ENCODE measurements at places on chromosomes 7 and 10.

GRCh38 chr7:155998766-155999630 is 186.7 kb upstream of the SHH start:
- no peak for DNase-seq

DNA sequence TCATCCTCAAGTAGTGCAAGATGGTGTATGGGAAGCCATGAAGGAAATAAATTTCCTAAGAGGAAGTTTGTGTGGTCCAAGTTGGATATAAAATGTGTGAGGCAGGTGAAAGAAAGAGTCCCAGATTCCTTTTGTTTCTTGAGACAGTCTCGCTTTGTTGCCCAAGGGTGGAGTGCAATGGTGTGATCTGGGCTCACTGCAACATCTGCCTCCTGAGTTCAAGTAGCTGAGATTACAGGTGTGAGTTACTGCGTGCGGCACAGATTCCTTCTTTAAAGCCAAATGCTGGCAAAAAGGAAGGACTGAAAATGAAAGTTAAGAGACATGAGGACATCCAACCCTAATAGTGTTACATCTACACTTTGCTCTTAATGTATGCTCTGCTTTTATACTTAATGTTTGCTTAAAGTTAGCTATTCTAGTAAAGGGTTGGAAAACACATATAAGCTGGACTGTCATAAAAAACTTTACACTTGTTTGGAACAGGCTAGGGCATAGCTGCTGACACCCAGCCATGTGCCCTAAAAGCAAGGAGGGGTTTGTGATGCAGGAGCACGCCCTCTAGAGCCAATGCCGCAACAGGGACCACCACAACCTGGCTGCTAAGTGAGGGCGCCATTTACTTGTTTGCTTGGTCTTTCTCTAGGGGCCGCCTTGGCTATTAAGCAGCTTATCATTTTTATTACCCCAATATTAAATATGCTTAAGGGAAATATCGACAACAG is 34.5 kb downstream of the CLEC2L start:
- no peak for DNase-seq

- no peak for DNase-seq
Observed at GRCh38 chr7:139647814-139648390, 124.4 kb downstream of the CLEC2L start.

DNA sequence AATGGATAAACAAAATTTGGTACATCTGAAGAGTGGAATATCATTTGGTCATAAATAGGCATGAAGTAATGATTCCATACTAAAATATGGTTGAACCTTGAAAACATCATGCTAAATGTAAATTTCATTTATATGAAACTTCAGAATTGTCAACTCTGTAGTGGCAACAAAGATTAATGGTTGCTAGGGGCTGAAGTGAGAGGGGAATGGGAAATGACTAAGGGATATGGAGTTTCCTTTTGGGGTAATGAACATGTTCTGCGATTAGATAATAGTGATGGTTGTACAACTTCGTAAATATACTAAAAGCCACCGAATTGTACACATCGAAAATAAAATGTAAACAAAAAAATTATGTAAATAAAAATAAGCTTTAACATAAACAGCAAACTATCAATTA is 384.1 kb upstream of the STEAP1 start:
- no peak for DNase-seq

DNA sequence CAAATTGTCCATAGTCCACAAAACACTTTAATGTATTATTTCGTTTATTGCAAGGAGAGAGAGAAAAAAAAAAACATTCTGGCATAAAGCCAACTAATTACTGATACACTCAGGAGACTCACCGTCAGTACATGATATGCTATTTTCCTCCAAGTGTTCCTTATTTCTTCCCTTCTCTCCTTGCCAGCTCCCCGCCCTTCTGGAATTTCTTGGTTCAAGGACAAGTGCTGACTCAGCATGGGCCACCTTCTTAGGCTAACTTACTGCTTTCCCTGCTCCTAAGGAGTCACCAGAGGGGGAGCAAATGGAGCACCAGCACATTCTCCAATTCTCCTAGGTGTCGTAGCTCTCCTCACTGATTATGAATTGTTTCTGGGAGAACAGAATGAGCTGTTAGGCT is 133.8 kb upstream of the HDAC9 start:
- peak; percentile 3 for DNase-seq

DNA sequence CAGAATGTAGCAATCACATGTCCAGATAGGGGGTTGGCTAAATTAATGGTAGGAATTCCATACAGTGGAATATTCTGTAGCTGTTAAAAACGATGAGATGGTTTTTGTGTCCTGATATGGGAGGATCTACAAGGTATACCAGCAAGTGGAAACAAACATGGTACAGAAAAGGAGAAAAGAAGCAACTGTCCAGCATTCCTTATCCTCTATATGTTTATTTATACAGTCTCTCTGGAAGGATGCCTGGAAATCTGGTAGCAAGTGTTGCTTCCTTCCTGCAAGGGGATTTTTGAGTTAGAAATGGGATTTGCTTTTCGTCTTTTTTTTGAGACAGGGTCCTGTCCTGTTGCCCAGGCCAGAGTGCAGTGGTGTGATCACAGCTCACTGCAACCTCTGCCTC is 19.3 kb downstream of the IL15RA start:
- no peak for DNase-seq

DNA sequence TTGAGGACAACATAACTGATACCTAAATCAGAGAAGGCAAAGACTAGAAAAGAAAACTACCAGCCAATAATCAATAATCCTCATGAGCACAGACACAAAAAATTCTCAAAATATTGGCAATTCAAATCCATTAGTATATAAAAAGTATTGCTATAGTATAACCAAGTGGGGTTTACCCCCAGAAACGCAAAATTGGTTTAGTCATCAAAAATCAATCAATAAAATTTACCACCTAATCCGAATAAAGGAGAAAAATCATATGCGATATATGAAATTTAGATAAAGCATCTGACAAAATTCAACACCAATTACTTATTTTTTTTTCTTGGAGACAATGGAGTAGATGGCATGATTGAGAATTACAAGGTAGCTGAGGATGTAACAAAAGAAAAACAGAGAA is 11.2 kb upstream of the ING3 start:
- no peak for DNase-seq

DNA sequence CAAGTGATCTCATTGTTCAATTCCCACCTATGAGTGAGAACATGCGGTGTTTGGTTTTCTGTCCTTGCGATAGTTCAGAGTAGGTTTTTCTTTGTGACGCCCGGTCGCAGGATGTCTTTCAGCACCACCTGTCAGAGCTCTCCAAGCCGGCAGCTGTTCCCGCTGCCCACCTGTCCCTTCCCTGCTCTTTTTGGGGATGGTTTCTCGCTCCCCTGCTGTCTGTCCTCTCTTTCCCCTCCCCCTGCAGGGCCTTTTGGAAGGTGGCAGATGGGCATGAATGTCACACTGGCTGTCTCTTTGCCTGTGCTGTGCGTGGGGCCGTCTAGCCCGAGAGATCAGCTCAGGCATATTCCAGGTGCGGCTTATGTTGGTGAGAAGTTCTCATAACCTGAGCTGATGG is 137.0 kb downstream of the GRK5 start:
- DNase-seq = no peak

GRCh38 chr10:70803775-70804420 is 11.8 kb upstream of the SGPL1 start:
- DNase-seq = no peak

GRCh38 chr7:39890411-39890810 is 59.6 kb upstream of the CDK13 start:
- DNase-seq = no peak

DNA sequence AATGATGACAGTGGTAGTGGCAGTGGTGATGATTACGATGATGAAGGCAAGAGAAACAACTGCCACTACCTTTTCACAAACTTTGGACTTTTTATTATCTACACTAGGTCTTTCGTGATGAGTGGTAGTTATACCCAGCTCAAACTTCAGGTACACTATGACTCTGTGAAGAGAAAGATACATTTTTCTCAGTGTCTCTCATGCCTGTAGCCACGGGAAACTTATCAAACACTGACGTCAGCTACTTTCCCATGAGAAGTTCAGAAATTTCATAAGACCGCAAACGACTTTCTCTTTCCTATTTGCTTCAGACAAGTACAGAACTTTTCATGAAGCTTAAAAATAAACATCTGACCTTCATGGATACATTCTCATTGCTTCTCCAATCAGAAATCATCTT is 57.0 kb downstream of the CALD1 start:
- DNase-seq = no peak
